ENCODE measurements at places on chromosomes 16 and 17.

- no peak for DNase-seq
These were observed 587.7 kb downstream of the MAF start for GRCh38 chr16:79012671-79013434.

DNA sequence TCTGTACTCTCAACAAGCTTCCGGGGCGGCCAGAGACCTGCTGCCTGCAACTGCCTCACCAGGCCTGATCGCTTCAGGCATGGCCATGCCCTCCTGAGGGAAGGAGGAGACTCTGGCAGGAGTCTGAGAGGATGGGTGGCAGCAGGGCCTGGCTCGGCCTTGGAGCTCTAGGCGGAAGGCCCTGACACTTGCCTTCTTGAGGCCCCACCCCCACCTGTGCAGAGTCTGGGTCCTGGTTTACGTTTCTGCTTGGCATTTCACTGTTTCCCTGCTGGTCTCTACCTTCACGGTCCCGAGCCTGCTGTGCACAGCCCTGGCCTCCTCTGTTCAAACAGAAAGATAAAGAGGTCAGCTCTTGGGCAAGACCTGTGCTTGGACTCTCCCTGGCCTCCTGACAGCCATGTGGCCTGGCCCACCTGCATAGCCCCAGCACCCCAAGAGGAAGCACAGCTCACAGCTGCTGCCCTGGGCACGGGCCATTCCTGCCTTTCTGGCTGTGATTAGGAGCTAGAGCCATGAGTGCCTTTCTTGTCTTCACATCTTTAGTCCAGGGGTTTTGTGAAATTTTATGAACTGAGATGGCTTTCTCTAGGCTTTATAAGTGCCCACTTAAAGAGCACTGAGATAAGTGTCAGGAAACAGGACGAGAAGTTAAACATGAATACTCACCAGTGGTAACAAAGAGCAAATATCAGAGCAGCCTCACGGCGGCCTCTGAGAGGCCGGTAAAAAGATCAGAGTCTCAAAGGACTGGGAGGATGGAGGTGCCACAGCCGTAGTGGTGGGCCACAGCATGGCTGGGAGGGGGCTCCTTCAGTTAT is 25.6 kb upstream of the MTSS2 start:
- DNase-seq: no peak

- no peak for DNase-seq
These were observed 113.4 kb upstream of the PMFBP1 start for GRCh38 chr16:72285324-72285723.

DNA sequence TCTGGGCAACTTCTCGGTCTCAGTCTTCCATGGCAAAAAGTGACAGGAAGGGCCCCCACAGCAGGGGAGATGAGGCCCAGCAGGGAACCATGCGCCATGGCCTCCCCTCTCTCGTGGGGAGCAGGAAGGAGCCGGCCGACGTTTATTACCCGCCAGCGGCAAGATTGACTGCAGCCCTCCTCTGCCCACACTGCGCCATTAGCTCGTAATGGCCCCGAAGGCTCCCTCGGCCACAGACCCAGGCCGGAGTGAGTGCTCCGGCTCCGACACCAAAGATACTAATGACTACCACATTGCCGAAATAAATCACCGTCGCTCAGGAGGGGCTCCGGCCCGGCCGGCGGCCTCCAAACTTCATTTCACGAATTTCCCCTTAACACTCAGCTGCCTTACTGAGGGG is 226.9 kb downstream of the C16orf78 start:
- no peak for DNase-seq

- no peak for DNase-seq
These were observed 4.2 kb upstream of the C1QTNF8 start for GRCh38 chr16:1100084-1100800.

- DNase-seq: no peak
These were observed 4.7 kb downstream of the ZNF598 start for GRCh38 chr16:2004795-2005517.

GRCh38 chr16:24789881-24790280 is 55.9 kb upstream of the SLC5A11 start:
- DNase-seq: no peak

GRCh38 chr17:42271779-42272035 is 4.5 kb downstream of the STAT5B start:
- DNase-seq: no peak

- DNase-seq: no peak
These were observed 712 bp downstream of the HOXB4 start for GRCh38 chr17:48577330-48577945.

DNA sequence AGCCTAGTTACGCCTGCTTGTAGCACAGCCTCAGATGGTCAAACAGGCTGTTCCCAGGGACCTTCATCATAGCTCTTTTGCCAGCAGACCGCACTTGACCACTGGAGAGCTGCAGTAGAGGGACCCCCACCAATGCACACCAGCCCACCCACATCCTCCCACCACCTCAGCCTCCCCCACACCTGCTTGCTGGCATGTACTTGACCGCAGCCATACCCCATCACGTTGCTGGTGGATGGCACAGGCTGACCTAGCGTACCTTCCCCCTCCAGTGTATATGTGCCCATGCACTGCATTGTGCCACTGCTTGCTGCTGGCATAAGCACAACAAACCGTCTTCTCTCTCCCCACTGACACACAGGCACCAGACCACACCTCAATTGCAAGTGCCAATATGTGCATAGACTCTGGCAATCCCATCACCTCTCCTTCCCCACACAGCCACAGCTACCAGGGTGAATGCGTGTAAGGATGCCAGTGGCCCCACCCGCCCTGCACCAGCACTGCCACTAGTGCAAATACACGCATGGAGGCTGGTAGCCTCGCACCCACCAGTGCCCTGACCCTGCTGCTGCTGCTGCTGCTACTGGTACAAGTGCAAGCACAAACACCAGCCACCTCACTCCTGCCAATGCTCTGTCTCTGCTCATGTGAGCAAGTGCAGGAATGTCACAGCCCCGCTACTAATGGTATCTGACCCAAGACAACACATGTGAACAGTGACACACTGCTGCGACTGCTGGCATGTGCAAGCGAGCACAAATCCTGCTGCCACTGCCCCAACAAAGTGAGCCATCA is 1377.6 kb downstream of the CDH11 start:
- DNase-seq: no peak

GRCh38 chr17:7027335-7027734 is 4.5 kb downstream of the BCL6B start:
- DNase-seq: no peak

GRCh38 chr16:54928411-54929089 is 2.1 kb upstream of the IRX5 start:
- DNase-seq: peak; percentile 14

DNA sequence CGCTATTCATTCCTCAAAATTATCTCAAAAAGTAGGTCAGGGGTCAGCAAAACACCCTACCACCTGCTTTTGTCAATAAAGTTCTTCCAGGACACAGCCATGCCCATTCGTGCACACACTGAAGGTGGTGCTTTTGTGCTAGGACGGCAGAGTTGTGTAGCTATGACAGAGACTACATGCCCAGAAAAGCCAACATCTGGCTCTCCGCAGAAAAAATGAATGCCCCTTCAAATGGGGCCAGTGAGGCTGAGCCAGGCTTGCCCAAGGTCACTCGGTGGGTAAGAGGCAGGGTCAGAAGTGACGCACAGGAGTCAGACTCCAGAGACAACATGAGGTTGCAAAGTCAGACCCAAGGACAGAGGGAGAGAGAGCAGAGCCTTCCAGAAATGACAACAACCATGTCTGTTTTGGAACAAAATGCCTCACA is 200.1 kb downstream of the XYLT1 start:
- no peak for DNase-seq

DNA sequence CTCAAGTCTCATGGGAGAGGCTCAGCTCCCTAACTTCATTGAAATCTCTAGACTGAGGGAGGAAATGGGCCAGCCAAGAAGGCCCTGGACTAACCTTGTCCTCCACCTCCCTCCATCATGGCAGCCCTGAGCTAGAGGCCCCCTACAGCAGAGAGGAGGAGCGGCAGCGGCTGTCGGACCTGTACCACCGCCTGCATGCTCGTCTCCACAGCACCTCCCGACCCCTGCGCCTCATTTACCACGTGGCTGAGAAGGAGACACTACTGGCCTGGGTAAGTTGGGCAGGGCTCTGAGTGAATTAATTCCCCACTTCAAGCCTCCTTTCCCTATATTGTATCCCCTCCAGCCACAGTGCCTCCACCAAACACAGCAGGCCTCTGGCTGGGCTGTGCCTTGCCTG is 3.8 kb upstream of the SYCE1L start:
- no peak for DNase-seq
